ENCODE measurements at places on chromosomes 12 and 14.

DNA sequence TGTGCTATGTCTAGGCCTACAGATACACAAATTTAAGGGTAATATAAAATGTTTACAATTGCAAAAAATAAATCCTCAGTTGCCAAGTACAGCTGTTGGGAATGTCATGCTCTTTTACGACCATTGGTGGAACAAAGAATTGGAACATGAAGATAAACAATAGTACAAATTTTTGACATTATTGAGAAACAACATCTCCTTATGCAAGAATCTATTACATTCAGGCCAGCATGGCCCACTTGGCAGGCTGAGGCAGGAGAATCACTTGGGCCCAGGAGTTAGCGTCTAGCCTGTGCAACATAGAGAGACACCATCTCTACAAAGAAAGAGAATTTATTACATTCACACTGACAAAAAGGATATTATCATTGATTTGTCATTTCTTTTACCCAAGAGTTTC, 135.9 kb upstream of the NTF3 start:
- DNase-seq = no peak

DNA sequence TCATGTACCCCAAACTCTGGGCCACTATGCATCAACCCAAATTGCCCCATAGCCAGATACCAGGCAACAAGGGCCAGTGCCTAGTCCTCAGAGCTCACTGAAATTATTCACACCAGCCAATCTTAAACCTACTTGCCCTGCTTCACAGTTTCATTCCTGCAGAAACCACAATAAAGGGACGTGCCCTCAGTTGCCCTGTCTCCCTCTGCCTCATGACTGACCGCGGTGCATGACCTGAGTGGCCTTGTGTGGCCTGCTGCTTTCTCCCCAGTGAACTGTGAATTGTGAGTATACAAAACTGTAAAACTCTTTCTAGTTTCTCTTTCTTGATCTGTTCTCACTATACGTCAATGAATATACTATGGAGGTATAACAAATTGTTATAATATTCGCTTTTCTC, 490.9 kb upstream of the MIS18BP1 start:
- peak; percentile 37 for DNase-seq

GRCh38 chr14:21194597-21194996, 38.7 kb upstream of the OR5AU1 start:
- no peak for DNase-seq

GRCh38 chr12:52045794-52046199, 5.4 kb upstream of the NR4A1 start:
- DNase-seq = no peak

DNA sequence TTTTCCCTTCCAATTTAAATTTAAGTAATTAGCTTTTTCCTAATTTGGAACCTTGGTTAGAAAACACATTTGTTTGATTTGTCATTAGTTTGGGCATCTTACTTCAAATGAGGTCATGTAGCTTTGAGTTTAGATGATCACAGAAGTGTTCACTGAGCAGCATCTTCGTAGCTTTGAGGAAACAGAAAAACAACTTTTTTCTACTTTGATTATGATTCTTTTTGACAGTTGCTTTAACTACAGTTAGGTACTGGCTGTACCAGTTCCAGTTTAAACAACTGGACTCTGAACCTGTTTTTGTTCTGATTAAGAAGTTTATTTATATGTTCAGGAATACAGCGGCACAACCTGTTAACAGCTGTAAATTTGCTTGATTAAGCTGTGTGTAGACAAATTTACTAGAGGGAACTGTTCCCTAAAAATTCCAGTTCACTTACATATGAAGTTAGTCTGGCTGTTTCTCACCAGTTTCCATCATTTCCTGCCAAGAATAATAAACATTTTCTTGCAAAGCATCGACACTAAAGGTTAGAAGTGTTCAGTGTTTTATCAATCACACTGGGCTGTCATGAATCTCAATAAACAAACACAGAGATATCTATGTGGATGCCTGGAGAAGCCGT, 191.9 kb downstream of the RAD51B start:
- DNase-seq = peak; percentile 77

DNA sequence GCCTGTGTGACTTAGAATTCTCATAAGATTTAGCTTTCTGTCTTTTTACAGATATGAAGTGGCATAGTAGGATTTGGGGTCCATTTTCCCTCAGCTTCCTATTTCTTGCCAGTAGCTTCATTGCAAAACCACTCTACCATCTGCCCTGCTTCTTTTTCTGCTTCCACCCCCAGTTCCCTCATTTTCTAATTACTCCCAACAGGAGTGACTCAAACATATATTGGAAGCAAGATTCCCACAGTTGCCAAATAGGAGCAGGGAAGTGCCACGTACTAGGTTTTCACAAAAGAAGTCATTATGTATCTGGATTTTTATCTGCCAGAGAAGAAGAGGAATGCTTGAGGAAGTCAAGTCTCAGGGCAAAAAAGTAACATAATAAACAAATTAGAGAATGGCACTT, 64.1 kb downstream of the ANO4 start:
- no peak for DNase-seq

- no peak for DNase-seq
Observed at GRCh38 chr12:42923583-42923982, 334.0 kb upstream of the PRICKLE1 start.

GRCh38 chr12:79069009-79069408, 204.4 kb downstream of the SYT1 start:
- DNase-seq = no peak

- no peak for DNase-seq
Observed at GRCh38 chr14:49796025-49796424, 28.1 kb downstream of the KLHDC2 start.

- no peak for DNase-seq
Observed at GRCh38 chr12:1608713-1609119, 14.3 kb upstream of the FBXL14 start.

DNA sequence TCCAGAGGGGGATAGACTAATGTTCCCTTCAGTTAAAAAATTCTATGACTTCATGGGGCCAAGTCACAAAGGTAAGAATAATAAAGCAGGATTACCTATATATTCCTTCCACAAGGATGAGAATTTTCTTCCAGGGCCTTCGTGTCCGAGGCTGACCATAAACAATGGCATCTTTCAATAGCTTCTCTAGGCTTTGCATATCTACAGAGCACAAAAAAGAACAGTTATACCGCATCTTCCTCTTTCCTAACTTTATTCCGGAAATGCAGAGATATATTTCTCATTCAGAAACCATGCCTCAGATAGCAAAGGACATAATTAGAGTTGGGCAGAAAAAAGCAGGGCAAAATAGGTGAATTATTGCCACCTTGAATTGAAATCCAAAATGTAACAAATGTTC, 58.3 kb upstream of the ISM2 start:
- DNase-seq = no peak

DNA sequence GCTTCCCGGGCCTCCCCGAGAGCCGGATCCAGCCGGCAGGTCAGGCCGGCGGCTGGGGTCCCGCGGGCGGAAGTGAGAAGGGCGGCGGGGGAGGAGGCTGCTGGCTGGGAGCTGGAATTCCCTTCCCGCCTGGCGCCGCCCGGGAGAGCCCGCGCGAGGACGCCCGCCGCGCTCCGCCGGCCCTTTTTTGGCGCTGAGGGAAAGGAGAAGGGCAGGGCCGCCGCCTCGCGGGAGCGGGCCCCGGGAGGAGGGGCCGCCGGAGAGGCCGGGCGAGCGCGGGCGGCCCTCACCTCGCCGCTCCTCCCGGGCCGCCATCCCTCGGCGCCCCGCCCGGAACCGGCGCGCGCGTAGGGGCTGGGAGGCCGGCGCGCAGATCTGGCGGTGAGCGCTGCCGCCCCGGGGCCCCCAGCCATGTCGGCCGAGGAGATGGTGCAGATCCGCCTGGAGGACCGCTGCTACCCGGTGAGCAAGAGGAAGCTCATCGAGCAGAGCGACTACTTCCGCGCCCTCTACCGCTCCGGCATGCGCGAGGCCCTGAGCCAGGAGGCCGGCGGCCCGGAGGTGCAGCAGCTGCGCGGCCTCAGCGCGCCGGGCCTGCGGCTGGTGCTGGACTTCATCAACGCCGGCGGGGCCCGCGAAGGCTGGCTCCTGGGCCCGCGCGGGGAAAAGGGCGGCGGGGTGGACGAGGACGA, at the start of the genes KLHL42 and MANSC4:
KLHL42 (plus strand) TSS at position 314 of the 692 bp plus-strand sequence; CDS start at position 412, 98 bp downstream.
MANSC4 (minus strand) TSS at position 317 of the 692 bp plus-strand sequence. CDS start 8,960 bp downstream, outside the sequence.
- peak; percentile 28 for DNase-seq

GRCh38 chr12:42638011-42638410, 48.5 kb upstream of the PRICKLE1 start:
- DNase-seq = no peak

DNA sequence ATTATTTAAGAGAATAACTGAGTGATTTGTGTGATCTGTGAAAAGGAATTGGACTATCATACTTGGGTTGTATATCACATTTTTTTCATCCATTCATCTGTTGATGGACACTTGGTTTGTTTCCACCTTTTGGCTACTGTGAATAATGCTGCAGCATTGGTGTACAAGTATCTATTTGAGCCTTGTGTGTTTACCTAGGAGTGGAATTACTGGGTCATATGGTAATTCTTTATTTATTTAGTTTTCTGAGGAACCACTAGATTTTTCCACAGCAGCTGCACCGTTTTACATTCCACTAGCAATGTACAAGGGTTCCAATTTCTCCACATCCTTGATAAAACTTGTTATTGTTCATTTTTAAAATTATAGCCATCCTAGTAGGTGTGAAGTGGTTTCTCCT, 56.1 kb downstream of the APAF1 start:
- DNase-seq = peak; percentile 17

DNA sequence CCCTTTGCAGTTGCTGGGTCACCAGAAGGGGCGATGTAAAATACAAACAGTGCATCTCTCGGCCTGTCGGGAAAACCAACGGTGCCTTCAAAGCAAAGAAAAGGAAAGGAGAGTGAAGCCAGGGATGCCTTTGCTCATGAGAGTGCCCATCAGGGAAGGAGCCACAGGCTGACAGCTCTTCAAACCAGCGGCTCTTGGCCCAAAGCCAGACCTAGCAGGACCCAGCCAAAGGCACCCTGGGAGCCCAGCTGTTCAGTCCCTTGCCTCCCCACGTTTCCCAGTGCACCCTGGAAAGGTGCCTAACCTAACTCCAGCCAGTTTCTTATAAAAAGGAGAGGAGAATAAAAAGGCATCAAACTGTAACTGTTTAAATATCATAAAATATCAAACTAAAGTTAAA, 29.2 kb downstream of the PRMT8 start:
- DNase-seq = no peak

DNA sequence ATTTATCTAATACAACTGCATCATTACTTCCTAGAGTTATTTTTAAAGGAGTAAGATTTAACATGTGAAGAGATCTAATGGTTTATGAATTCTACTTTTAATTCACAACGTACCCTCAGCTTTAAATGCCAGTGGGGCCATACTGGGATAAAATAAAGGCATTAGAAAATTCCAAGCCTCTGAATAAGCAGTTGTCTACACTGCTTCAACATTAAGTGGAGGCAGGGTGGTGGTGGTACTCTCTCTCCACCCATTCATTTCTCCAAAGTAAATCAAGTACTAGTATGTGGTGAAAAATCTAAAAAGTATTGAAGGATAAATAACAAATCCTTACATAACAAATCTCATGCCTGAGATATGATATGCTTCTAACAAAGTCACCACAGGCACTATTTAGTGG, 52.4 kb downstream of the FERMT2 start:
- DNase-seq = no peak

GRCh38 chr12:23014749-23015148, 389.8 kb downstream of the ETNK1 start:
- DNase-seq = no peak

DNA sequence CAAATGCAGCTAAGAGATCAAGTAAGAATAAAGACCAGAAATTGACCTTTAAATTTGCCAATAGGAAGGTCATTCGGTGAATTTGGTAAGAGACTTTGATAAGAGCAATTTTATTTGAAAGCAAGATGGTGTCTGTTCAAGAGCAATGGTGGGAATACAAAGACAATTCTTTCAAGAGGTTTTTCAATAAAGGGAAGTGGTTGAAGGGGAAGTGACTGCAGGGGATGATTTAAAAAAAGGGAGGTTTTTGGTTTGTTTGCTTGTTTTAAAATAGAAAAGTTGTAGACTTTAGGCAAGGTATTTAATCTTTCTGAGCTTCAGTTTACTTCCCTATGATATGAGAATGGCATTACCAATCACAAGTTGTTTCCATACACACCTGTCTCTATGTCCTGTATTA, 4.3 kb upstream of the APPL2 start:
- DNase-seq = no peak

GRCh38 chr14:94826774-94827173, 56.9 kb upstream of the GSC start:
- no peak for DNase-seq

GRCh38 chr14:32085845-32086383, 8.8 kb downstream of the ARHGAP5 start:
- DNase-seq = no peak

DNA sequence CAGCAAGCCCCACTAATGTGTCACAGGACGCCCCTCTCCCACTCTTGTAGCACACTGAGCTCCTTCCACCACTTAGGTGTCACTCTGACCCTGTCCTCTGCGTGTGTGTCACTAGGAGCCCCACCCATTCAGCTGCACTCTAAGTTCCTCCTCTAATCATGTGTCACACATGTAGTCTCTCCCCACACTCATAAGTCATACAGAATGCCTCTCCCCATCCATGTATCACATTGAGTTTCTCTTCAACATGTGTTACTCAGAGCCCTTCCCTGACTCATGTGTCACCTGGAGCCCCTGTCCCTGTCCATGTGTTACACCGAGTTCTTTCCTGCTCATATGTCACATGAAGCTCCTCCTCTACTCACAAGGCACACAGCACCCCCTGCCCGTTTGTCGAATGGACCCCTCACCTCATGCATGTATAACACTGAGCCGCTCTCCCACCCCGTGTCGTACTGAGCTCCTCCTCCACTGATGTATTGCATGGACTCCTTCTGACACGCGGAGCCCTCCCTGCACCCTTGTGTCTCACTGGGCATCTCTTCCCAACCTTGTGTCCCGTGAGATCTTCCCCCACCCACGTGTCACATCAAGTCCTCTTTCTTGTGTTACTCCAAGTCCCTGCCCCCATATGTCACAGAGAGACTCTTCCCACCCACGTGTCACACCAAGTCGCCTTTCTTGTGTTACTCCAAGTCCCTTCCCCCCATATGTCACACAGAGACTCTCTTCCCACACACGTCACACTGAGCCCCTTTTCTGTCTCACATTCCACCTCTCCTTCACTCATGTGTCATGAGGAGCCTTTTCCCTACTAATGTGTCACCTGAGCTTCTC, 31.0 kb downstream of the RTL1 start:
- DNase-seq = no peak

- DNase-seq = no peak
Observed at GRCh38 chr12:130708648-130709047, 7.5 kb downstream of the RIMBP2 start.

DNA sequence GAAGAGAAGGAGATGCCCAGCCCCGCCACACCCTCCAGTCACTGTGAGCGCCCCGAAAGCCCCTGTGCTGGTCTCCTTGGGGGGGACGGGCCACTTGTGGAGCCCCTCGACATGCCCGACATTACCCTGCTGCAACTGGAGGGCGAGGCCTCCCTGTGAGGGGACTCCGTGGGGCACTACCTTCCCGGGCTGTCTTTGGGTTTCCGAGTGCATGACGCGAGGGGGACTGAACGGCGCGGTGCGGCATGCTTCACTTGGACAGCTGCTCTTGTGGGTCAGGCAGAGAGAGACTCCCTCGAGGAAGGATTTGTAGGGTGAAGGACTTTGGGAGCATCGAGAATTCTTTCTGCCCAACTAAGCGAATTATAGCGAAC, 1.1 kb downstream of the CCDC184 start:
- no peak for DNase-seq

GRCh38 chr12:95851606-95852005, 7.1 kb upstream of the SNRPF start:
- no peak for DNase-seq

- no peak for DNase-seq
Observed at GRCh38 chr14:96790186-96790585, 7.0 kb upstream of the VRK1 start.

Data from H4 (cell line).